Vagina (tissue), 2 donors: ENCODE measurements at places on chromosomes 16 and 17. TPM values are rescaled to one million over a fixed set of nuclear protein-coding genes. Genes with fewer than 3 reads are reported as not detected.

DNA sequence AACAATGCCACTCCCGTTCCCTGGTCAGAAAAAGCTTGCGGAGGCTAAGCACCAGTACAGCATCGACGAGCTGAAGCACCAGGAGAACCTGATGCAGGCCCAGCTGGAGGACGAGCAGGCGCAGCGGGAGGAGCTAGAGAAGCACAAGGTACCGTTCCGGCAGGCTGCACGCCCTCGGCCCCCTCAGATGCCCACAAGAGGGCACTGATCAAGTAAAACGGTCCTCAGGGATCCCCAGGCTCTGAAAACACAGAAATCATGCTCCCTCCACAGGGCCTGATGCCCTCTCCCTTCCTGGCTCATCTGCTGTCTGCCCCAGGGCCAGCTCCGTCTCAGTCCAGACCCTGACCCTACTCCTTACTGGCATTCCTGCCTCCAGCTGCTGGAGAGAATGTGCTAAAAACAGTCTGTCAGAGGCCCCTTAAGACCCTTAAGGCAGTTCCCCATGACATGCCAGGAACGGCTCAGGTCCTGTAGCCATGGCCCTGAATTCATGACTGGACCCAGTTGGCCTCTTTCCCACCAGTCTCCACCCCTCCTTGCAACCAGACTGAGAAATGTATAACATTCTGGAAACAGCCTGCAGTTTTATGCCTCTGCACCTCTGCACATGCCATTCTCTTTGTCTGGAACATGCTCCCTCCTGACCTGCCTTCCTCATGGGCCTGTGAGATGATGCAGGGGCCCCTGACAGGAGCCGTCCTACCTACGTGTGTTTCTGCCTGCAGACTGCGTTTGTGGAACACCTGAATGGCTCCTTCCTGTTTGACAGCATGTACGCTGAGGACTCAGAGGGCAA, 21.8 kb downstream of the DRC3 start:
- no peak for DNase-seq

DNA sequence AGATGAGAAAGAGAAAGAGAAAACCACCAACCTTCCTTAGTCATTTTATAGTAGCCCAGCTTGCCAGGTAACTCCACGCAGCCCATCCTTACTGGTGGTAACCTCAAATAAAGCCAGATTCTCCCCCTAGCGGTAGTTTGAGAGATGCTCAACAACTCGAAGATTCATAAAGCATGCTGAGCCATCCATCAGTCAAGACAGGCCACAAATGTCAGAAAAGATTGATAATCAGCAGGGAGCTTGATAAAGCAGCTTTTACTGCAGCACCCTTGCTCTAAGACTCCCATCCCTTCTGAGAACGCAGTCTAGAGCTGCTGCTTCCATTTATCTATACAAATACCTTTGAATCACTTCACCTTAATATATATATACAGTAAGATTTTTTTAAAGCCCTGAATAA, 451.5 kb upstream of the HSBP1 start:
- no peak for DNase-seq

DNA sequence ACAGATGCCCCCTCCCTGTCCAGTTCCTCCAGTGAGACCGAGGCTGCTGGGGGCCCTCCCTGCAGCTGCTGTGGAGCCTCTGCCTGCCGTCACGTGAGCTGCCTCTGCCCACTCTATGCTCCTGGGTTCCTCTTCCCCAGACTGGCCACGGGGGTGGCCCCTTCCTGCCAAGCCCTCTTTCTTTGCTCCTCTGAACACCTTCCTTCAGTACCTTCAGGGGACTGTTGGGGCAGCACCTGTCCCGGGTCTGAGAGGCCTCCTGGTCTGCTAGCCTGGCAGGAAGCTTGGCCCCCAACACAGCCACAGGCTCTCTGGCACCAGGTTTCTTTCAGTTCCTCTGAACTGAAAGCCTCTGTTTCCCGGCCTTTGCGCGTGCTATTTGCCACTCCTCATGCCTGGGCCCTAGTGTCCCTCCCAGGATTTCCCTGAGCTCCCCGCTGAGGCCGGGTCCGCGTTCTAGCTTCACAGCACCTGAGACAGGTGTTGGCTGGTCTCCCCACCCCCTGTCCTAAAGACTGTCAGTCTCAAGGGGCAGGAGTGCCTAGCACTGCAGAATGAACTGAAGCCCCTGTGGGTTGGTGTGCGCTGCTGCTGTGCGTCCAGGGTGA, 6.6 kb upstream of the ATP6V0C start:
- no peak for DNase-seq

GRCh38 chr16:55912022-55912421, 36.8 kb upstream of the CES5A start:
- no peak for DNase-seq

GRCh38 chr17:66152756-66153155, 39.2 kb downstream of the CEP112 start:
- DNase-seq, result no peak

- no peak for DNase-seq
Measured at GRCh38 chr17:2971851-2972250, 91.6 kb downstream of the OR1D5 start.

AXIN1 gene
- 16.9 TPM for total RNA-seq

TUBB3 gene
- 19.2 TPM for total RNA-seq

GRCh38 chr17:50165867-50166517, at the start of gene SGCA:
TSS of gene SGCA (plus strand) at chr17:50166005. CDS start at chr17:50166041, 36 bp downstream.
- no peak for DNase-seq

METTL26 gene
- 187 TPM for total RNA-seq

DNA sequence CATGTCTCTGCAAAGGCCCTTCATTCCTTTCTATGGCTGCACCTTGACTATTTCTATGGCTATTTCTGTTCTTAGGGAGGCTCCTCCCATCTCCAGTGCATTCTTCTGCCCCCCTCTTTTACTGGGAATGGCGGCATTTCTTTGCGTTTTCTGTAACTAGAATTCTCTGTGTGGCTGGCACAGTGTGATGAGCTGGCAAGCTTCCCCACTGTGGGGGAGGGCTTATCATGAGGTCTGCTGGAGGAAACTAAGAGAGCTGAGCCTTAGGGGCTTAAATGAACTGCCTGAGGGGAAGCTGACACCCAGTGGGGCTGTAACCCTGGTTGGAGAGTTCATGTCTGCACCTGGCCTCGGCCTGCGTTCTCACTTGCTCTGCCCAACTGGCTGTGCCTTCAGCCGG, 1.5 kb upstream of the CARD14 start:
- DNase-seq, result no peak

FBXW10B gene
- 6.9 TPM for total RNA-seq

GRCh38 chr16:3816326-3816725, 64.2 kb downstream of the CREBBP start:
- no peak for DNase-seq

ACSM5 gene
- total RNA-seq, result 2.9 TPM

- DNase-seq, result no peak
Measured at GRCh38 chr17:50598487-50598886, 36.2 kb upstream of the ABCC3 start.

ST6GALNAC2 gene
- 24.8 TPM for total RNA-seq

- no peak for DNase-seq
Measured at GRCh38 chr17:65320820-65321219, 183.7 kb downstream of the RGS9 start.

- no peak for DNase-seq
Measured at GRCh38 chr16:17155936-17156335, 314.8 kb downstream of the XYLT1 start.

GRCh38 chr17:81482673-81483072, 29.9 kb downstream of the ACTG1 start:
- DNase-seq, result no peak

DNA sequence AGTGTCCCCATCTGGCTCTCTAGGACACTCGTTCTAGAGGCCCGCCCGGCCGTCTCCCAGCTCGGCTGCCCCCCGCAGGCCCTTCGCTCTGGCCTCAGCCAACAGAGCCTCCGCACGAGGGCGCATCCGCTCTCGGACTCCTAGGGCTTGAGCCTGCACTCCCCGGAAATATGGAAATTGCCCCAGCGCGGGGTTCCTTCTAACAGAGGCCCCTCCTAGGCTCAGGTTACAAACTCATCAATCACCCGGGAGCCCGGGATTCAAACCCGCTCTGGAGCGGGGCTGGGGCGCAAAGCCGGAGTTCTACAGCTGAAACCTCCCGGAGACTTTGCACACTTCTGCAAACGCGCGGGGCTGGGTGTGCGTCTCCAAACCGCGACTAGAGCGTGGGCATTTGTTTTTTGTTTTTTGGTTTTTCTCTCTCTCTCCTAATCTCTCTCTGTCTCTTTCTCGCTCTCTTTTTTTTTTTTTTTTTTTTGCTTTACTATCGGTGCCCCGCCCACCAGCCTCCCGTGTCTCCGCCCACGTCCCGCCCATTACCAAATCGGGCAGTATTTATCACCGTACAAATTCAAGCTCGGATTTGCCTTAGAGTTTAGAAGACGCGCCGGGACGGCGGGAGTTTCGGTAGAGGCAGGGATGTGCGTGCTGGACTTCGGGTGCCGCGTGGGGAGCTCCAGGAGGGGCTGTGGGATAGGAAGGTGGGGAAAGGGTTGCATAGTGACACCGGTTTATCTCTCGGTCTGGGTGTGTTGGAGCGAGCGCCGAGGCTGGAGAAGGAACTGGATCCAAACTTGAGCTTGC, 2.4 kb upstream of the FOXL1 start:
- DNase-seq, result no peak

DNA sequence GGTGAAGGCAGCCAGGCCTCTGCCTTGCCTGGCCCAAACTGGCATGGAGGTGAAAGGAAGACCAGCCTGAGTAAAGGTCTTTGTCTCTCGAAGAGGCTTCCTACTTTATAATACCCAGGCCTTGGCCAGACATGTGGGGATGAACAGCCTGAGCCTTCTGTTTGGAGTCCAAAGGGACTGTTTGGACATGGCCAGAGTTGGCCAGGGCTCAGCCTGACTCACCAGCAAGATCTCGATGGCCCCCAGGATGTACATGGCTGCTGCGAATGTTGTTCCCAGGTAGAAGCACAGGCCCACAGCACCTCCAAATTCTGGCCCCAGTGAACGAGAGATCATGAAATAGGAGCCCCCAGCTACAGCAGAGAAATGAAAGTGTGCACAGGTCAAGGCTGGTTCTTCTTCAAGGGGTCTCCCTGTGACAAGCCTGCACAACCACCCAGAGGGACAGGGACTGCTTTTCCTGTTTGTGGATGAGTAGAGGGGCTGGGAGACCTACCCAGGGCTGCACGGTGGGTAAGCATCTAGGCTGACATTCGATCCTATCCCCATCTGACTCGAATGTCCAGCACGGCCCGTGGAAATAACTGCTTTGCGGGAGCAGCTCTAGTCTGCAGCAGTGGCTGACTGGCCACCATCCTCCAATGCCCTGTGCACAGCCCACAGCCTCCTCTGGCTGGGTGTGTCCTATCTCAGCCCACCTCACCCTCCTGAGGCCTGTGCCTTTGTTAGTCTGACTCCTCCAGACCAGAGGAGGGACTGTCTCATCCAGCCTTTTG, 10.7 kb upstream of the LCAT start:
- no peak for DNase-seq

- peak; percentile 98 for DNase-seq
Measured at GRCh38 chr17:15651583-15652110, 32.1 kb upstream of the FBXW10B start.

DNA sequence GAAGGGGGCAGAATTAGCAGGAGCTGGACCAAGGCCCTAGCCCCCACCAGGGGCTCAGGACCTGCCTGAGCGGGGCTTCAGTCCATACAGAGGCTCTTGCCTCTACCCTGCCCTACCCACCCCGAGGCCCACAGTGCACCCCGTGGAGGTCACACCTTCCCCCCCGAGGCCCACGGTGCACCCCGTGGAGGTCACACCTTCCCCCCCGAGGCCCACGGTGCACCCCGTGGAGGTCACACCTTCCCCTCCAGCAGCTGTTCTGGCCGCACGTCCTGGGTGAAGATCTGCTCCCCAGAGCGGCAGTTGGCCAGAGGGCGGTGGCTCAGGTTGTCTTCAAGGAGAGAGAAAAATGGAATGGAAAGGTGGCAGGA, 11.4 kb downstream of the CASKIN2 start:
- no peak for DNase-seq

GRCh38 chr17:83152745-83153611, 73.6 kb downstream of the METRNL start:
- no peak for DNase-seq

DNA sequence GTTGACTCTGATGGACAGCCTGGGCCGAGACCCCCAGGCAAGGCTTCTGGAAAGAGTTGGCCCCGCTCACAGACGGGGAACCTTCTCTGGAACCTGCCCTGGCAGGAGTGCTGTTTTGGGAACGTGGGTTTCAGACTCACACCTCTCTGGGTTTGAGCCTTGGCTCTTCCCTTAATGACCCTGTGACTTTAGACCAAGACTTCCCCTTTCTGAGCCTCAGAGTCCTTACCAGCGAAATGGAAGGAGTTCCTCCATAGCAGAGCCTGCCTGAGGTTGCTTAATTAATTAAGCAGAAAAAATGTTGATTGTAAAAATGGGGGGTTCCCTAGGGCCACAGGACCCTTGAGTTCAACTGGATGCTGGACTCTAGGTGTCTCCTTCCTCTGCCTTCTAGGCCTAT, 408.2 kb downstream of the SEC14L1 start:
- DNase-seq, result no peak

HP gene
- 4.7 TPM for total RNA-seq

NPIPB13 gene
- 0.25 TPM for total RNA-seq

DNA sequence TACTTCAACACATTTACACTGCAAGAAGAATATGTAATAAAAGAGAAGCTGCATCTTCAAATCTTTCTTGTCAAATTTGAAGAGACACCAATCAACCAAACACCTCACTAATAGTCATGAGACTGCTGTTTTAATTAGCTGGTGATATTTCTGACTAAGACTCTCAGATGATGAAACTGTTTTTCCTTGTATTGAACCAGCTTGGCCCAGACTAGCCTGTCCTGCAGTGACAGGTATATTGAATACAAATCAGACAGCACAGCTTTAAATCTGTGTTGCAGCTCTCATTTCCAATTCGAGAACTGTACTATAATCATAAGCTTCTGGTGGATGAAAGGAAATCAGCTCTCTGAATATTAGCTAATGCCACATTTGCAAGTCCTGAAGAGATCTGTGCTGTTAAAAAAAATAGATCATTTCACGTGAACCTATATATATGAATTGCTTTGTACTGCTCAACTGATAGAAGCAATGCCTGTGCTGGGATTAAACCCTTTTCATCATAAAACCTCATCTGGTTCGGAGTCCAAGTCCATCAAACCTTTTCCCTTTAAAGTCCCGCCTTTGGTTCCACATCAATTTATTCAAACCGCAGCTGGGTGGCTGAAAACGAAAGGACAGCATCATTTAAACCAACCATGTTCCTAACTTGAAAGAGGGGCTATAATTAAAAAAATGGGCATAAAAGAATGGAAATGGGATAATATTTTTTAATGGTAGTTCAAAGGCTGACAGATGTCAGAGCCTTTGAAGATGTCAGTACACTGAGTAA, 306.2 kb downstream of the CEP112 start:
- no peak for DNase-seq

HIGD1B gene
- total RNA-seq, result not detected

- peak; percentile 72 for DNase-seq
Measured at GRCh38 chr17:21425736-21426135, 49.6 kb downstream of the KCNJ12 start.

- DNase-seq, result no peak
Measured at GRCh38 chr17:62617894-62618472, 9.5 kb upstream of the MRC2 start.

DNA sequence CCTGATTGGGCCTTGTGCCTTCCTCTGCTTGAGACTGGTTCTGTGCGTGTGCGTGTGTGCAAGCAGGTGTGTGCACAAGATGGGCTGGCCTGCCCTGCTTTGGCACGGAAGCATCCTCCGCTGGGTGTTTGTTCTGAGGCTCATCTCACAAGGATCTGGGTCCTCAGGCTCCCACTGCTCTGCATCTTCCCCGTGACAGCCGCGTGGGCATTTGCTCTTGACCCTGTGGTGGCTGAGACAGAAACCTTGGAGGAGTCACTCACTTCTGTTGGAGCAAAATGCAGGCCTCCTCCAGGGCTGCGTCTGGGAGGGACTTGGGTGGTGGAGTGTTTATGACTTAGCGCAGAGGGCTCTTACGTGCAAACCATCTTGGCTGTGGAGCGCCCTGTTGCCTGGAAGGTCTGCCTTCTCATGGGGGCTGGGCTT, 119.2 kb downstream of the RPTOR start:
- no peak for DNase-seq
